Activated T-cell treated with anti-CD3 and anti-CD28 coated beads for 48 hours (primary cell): ENCODE measurements at places on chromosomes 5 and 9.

GRCh38 chr9:20312732-20313131, 309.6 kb downstream of the MLLT3 start:
- DNase-seq: no peak

- DNase-seq: no peak
These were observed 43.2 kb downstream of the GARNL3 start for GRCh38 chr9:127307802-127308201.

GRCh38 chr9:110543631-110544051, 35.9 kb downstream of the SVEP1 start:
- DNase-seq: no peak

DNA sequence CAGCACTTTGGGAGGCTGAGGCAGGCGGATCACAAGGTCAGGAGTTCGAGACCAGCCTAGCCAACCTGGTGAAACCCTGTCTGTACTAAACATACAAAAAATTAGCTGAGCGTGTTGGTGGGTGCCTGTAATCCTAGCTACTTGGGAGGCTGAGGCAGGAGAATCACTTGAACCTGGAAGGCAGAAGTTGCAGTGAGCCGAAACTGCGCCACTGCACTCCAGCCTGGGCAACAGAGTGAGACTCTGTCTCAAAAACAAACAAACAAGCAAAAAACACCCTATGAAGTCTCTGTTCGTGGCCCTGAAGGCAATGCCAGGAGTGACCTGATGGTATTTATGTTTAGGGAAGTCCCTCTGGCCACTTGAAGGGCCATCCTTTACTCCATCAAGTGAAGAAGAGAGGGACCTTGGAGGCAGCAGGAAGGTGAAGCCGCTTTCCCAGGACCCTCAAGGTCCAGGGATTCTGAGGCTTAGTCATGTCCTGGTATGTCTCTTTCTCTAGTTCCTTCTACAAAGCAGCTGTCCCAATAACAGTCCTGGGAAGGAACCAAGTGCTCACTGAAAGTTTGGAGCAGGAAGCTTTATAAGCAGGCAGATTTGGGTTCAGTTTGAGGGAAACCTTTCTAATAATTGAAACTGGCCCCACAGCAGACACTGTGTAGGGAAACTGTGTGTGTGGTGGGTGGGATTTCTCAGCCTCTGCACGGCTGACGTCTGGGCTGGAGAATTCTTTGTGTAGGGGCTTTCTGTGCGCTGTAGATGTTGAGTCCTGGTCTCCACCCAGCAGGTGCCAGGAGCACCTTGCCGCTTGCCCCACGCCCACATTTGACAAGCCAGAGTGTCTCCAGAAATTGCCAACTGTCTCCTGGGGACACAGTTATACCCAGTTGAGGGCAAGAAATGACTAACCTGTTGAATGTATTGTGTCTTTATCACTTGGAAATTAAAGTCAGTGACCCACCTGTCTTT, 12.5 kb downstream of the PHF2 start:
- no peak for DNase-seq

GRCh38 chr5:167720676-167721260, 570.7 kb upstream of the WWC1 start:
- no peak for DNase-seq
